ENCODE measurements at places on chromosomes 5 and 9.
A peak's percentile ranks its signal among the peaks of the same experiment; 100 is the strongest.

DNA sequence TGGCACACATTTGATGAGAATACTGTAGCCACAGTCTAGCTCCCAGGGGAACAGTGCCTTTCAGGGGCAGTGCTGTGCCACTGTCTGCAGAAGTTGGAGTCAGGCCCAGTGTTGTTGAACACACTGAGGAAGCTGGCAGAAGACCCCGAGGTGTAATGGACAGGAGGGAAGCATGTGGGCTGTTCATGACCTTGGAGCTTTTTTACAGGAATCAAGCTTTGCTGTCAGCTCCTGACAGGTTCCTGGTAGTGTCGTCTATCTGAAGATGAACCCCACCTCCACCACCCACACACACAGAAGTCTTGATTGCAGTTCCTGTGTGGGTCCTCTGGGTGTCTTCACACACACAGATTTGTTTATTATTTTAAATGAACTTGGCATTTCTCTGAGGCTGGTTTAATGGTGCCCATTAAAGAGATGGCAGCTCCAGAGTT lies 40.3 kb upstream of the TNFAIP8 start:
- peak; percentile 48 for DNase-seq

DNA sequence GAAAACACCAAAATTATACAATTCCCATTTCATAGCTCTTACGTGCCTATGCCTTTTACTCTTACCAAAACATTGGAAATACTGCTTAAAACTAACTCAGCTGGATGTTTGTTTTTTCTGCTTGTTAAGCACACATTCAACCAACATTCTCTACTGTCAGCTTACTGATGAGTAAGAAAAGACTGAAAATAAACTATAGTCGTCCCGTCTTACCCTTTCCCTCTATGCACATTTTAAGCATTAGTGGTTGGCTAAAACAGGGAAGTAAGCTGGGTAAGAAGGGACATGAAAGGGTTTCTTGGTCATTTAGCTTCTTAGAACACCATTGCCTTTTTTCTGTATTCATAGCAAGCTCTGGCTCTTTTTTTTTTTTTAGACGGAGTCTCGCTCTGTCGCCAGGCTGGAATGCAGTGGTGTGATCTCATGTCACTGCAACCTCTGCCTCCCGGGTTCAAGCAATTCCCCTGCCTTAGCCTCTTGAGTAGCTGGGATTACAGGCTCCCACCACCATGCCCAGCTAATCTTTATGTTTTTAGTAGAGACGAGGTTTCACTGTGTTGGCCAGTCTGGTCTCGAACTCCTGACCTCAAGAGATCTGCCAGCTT lies 232.1 kb upstream of the PCSK5 start:
- no peak for DNase-seq

- DNase-seq, result no peak
These were observed 233.2 kb upstream of the RASEF start for GRCh38 chr9:83296123-83296522.

- no peak for DNase-seq
These were observed 5.9 kb downstream of the ARSB start for GRCh38 chr5:78979117-78979742.

DNA sequence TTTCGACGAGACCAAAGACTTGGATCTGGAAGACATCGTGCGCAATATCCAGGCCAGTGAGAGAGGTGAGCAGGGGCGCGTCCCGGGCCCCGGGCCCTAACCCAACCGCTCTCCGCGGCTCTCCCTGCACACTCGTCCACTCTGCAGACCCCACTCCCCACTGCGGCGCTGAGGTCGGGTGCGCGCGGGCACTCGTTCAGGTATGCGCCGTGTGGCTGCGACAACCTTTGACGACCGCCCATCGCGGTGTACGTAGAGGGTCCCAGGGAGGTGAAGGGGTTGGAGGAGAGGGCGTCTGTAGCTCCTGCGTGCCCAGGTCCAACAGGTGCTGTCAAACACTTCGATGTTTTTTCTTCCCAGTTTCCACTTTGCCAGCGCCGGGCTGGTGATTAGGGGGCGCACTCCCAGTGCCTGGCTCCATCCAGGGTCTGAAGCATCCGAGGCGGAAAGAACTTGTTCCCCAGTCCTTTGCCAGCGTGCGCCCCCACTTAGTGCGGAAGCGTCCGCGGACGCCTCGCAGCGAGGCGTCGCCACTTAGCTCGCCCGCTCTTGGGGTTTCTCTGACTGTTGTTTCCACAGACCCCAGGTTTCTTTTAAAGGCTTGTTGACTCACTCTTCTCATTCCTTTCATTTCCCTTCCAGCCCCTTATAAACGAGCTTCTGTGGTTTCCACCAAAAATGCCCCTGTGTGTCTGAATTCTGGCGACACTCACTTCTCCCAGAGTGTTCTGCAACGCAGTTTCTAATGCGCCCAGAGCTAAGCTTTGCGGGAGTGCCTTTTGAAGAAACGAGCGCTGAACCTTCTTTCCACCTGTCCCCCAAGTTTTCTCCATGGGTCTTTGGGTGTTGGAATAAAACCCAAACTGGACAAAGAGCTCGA lies 1.6 kb downstream of the NPR3 start:
- DNase-seq, result no peak

DNA sequence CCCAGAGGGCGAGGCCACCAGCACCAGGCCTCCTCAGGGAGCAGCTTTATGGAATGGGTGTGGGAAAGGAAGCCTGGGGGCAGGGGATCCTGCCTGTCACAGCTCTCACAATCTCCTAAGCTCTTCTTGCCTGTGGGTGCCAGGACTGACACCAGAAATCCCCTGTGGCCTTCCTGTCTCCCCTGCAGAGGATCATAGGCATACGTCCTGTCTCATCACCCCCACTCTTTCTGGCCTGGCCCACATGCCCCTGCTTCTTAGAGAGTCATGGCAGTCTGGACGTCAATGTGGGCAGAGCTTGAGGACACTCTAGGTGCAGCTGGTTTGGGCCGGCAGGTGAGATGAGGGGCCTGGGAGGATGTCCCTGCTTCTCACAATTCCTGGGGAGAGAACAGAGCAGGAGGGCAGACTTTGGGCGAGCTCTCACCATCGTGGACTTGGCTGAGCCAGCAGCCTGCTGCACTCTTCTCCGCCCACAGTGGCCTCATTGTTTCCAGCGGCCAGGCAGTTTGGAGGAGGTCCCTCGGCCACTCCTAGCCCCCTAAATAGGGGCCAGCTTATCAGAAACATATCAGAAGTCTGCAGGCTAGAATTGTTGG lies 67.3 kb upstream of the ZFR start:
- no peak for DNase-seq

DNA sequence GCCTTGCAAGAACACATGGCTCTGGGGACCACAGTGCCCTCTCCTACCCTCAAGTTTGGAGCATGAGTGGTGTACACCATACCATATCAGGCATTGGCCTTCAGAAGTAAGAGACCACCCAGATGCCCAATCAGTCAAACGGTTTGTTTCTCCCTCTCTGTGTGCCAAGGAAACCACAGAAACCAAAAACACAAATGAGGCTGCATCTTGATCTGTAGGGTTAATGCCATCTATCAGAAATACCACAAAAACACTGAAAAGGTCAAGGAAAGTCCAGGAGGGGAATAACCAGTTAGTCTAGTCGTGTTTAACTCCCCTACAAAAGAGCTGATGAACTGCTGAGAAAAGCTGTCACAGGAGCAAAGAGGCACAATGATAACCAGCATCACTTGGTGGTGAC lies 78.4 kb downstream of the INSYN2B start:
- no peak for DNase-seq

- no peak for DNase-seq
These were observed 30.0 kb downstream of the GLIS3 start for GRCh38 chr9:4269872-4270271.

- no peak for DNase-seq
These were observed 32.3 kb upstream of the C9orf40 start for GRCh38 chr9:74985041-74985440.

- no peak for DNase-seq
These were observed 306.1 kb downstream of the EFNA5 start for GRCh38 chr5:107364443-107365319.

DNA sequence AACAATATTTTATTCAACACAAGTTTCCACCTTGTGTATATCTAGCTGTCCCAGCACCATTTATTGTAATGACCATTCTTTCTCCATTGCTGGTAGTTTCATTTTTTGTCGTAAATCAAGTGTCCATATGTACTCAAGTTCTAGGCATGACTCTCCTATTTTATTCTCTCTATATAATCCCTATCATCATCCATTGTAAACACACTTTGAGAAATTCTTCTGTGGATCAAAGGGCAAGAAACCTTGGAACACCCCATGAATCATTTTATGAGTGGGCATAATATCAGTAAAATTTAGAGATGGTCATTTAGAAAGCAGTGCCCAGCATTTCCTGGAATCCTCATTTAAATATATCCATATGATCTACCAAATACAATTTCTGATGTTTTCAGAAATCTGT lies 35.8 kb upstream of the SPATA31D4 start:
- no peak for DNase-seq

DNA sequence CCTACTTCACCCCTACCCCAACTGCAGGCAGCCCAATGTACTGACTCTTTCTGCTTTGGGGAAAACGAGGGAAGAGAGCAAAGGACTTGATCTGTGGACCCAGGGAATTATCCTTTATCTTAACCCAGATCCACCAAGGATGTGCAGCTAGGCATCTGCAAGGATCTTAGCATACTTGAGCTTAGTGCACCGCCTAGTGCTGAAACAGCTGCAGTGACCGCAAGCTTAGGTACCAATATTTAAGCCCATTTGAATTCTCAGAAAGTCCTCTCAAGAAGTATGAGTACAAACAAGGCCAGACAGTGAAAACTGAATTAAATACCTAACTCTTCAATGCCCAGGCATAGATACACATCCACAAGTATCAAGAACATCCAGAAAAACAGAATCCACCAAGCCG lies 576.7 kb upstream of the ADAMTS16 start:
- no peak for DNase-seq

- no peak for DNase-seq
These were observed 238.3 kb upstream of the EDIL3 start for GRCh38 chr5:84623019-84623418.

DNA sequence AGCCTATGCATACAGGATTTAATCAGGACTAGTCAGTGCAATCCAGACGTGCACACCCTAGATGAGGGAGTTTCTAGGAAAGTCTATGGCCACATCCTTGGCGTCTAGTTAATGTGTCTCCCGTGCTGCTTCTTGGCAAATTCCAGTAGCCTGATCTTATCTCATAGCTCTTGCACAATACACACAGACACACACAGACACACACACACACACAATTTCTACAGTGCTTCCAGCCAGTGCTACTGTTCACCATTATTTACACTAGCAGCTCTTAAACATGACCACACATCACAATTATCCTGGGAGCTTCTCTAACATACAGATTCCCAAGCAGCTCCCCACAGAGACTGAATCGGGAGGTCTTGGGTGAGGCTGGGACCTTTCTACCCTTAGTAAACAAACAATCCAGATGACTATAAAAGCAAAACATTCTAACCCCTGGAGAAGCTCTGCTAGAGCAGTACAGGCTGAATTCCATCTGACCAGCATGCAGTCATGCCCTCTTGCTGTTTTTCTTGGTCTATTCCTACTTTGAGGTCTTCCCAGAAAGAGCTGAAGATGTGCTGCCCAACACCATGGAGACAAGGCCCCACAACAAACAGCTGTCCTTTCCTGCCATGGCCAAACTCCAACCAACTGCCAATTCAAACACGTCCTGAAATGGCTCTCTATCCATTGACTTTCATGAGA lies 236.6 kb downstream of the DEPDC1B start:
- DNase-seq, result no peak
